ENCODE measurements at places on chromosomes 2 and 18.

- DNase-seq = no peak
These were observed 13.6 kb upstream of the ANKRD53 start for GRCh38 chr2:70964596-70965386.

DNA sequence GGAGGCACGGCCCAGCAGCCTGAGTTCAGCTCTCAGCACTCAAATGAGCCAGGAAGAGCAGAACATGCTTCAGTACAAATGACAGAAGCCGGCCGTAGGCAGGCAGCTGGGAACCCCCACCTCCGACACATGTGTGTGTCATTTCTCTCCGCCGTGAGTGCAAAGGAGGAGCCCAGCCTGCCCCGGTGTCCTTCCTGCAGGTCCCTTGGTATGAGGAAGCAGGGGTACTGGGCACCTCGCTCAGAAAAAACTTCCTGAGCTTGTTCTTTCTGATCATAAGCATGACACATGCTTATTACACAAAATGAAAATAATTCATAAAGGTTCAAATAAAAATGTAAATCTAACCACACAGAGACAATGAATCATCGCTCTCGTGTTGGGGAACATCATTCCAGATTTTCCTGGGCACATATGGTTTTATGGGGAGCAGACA is 35.3 kb downstream of the KCNF1 start:
- no peak for DNase-seq

DNA sequence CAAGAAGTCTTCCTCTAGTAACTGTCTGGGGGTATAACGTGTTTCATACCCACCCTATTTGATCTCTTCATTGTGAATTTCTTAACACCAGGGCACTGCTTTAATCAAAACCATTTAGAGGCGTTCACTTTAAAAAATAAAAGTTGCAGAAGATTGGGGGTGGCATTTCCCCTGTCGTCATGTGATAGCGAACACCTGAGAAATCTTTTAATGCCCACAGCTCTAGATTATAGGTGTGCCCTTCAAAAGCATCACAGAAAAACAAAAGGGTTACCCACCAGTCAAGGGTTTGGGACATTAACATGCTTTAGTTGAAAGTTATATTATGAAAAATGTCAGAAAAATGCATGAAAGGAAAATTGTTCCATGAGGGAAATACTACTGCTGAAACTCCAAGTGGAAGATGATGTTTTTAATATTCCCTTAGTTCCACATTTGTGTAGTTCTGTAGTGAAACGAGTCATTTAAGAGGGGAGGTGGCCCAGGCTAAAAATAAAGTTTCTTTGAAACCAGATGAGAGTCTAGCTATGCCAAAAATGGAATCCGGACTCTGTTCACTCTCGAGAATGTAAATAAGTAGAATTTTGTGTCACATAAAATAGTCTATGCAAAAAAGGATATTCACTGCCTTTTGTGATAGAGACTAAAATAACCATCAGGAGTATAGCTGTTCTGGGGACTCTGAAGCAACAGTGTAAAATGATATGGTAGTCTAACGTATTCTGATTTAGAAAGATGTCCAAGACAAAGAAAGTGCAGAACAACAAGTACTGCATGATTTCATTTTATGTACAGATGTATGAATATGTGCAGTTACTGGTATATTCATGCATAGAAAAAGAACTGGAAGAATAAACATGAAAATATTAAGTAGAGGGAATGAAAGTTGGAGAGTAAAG is 95.3 kb downstream of the TMEM247 start:
- DNase-seq = no peak

DNA sequence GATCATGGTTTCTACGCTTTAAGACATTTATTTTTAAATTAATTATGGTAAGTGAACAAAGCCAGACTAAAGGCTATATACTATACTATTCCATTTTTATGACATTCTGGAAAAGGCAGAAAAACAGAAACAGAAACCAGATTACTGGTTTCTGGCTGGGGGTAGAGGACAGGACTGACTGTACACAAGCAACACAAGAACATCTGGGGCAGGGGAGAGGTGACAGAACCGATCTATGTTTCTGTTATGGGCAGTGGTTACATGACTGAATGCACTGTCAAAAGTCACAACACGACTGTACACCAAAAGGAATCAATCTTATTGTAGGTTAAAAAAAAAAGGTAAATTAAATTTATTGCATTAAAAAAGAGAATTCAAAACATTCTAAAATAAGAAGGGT is 64.7 kb downstream of the PTPN2 start:
- DNase-seq = no peak

DNA sequence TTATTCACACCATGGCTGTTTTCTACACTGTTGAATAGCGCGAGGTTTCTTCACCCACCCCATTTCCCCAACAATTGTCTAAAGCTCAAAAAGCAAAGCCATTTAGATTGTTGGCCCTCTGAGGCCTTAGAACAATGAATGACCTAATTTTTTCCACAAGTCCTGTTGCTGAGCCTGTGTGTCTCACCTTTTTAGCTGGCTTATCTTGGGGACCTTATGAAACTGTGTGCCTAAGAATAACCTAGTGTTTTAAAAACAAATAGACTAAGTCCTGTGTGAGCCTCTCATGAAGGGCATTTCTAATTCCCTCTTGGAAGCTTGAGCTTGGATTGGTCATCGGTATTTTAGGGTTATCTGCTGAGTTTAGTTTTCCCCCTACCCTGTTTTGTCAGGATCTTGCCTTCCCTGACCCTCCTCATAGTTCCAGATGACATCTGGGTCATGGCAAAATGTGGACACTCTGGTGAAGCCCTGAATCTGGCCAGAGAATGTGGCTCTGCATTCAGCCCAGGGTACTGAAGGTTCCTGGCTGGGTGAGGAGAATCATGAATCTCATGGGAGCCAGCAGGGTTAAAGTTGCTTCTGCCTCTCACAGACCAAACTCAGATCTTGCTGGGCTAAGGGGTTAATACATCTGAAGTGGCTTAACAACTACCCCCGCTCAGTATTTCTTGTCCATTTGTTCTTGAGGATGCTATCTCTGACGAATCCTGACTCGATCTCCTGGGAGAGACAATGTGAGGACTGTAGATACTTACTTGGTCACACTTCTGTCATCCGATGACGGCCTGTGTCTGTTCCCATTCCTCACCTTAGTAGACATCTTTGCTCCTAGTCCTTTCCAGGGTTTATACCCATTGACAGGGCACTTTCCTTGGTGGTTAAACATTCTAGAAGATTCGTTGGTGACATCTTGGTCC is 104.2 kb upstream of the MAP4K3 start:
- DNase-seq = no peak

GRCh38 chr2:82275599-82275998 is 1971.0 kb upstream of the LRRTM1 start:
- DNase-seq = no peak

- DNase-seq = no peak
These were observed 32.5 kb downstream of the GPR45 start for GRCh38 chr2:105274046-105274445.

GRCh38 chr2:206245265-206245672 is 29.2 kb upstream of the ZDBF2 start:
- no peak for DNase-seq

GRCh38 chr18:76496194-76496890 is 1.3 kb upstream of the ZNF516 start:
- peak; percentile 51 for DNase-seq

DNA sequence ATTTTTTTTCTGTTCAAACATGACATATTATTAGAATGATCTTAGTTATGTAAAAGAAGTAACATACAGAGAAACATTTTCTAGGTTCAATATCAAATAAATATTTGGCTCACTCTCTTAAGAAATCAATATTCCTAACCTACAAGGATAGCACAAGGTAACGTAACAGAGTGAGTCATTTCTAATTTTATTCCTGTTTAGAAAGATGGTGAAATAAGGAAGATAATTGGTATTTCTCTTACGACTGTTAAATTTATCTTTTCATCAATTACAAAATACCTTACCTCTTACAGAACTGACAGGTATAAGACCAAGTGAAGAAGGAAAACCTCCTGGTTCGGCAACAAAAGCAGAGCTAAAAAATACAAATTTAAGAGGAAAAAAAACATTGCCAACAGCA is 45.1 kb downstream of the PRELID3A start:
- no peak for DNase-seq

GRCh38 chr2:197920592-197921201 is 116.3 kb downstream of the PLCL1 start:
- DNase-seq = no peak

DNA sequence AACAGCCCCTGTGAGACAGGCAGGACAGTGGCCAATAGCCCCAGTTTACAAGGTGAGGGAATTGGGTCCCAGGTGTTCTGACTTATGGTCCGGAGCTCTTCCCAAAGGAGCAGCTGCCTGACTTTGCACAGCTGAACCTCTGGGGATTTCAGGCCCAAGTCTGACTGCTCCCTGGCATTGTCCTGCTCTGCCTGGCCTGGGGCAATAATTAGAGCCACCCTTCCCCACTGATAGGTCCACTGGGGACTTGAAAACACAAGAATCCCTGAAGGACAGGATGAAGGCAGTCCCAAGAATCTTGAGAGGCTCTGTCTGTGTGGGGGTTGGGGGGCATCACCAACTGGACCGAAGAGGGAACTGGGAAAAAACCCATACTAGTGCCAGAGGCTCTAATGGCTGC is 3.7 kb upstream of the FEV start:
- DNase-seq = no peak

DNA sequence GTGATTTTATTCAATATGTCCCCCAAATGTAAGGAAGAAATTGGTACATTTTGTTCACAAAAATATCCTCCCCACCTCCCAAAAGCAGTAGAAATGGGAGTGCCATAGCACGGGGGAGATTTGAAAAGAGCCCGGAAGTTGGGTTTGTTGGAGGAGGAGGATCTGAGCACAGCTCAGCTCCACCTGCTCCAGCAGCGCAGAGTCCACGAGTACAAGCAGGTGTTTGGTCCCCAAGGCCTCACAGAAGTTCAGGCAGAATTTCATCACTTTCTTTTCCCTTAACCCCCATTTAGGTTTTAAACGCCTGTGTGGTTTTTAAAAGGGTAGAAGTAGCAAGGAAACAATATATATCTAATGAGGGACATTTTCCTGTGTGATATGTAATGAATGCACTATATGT is 56.0 kb downstream of the TRAPPC12 start:
- DNase-seq = no peak

DNA sequence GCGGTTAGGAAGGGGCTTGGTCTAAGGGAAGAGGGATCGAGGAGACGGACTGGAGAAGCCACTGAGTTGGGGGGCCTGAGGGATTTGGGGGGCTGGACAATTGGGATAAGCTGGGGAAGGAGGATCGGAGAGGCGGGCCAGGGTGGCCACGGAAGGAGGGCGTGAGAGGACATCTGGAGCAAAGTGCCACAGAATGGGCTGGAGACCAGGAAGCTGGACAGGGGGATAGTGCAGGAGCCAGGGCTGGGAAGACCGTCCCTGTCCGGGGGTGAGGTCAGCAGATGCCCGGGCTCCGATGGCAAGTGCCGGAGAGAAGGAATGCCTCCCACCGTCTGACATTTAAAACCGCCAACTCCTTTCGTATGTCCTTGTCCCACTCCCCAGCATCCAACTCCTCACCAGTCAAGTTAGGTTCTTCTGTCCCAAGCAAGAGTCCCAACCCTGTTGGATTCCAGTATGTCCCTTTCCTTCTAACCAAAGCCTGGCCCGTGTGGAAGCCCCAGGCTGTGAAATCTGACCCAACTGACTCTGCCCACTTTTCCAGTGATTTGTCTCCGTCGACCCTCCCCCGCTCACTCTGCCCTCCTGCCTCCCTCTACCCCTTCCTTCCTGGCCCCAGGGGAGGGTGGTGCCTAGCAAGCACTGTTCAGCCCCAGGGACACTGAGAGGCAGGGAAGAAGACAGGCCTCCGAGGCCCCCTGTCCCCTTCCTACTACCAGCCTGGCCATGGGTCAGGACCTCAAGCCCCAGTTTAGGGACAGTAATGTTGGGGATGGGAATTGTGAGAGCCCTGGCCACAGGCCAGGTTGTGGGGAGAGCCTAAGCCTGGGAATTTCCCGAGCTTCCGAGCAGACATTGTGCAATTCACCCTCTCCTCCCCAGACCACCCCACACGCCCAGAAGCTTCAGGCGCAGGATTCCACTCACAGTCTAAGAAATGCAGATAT is 31.5 kb upstream of the TMBIM1 start:
- DNase-seq = no peak

DNA sequence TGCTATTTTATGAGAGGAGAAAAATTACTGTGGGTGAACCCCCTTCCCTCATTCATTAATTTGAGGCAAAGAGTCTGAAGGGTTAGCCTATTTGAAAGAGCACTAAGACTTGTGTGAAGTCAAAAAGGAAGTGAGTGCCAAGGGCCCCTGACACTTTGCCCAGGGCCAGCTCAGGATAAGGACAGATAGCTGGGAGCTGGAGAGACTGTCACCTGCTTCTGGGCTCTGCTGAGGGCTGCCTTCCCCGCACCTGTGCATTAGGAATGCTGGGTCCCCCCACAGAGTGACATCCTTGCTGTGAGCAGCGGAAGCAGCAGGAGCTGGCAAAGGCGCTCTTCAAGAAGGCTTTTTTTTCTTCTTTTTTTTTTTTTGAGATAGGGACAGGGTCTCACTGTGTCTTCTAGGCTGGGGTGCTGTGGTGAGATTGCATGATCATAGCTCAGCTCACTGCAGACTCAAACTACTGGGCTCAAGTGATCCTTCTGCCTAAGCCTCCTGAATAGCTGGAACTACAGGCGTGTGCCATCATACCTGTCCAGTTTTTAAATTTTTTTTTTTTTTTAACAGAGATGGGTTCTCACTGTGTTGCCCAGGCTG is 148.3 kb downstream of the AQP4 start:
- no peak for DNase-seq

DNA sequence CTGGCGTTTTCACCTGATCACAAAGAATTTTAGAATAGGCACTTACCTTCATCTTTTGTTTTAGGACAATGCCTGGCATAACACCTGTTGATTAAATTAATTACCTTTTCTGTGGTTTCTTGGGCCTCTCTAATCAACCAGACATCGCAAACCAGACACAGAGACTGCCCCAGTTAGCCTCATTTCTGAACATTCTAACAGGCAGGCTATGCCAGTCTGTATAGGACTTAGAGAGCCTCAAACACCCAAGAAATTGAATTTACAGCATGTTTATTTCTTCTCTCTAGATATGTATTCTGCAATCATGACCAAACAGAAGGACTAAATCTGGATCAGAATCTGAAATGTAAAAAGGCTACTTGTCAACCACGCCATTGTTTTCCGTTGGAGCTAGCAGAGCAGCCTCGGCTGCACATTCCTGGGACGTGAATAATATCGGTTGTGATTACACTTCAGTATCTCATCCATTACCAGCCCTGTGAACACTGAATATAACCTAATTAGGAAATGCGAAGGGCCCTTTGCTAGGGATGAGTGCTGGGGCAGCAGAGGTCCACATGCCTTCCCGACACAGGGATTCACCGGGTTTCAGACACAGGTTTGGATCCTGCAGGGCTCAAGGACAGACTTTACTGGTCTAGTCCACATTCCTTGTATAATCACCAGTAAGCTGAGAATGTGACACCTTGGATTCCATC is 17.5 kb upstream of the CDC42EP3 start:
- DNase-seq = no peak

GRCh38 chr2:85601771-85602475 is 575 bp downstream of the TMEM150A start:
- DNase-seq = no peak

- DNase-seq = no peak
These were observed 20.0 kb upstream of the SERPINB3 start for GRCh38 chr18:63681449-63682340.

GRCh38 chr2:151845481-151845880 is 17.3 kb upstream of the ARL5A start:
- no peak for DNase-seq

- no peak for DNase-seq
These were observed 226.3 kb downstream of the EIPR1 start for GRCh38 chr2:3151153-3151918.
